Stimulated activated CD4-positive, alpha-beta T cell treated with anti-CD3 and anti-CD28 coated beads, Interleukin-4, amount 100 ng/mL, for 4 hours (primary cell): ENCODE measurements at places on chromosomes 1 and 21.

DNA sequence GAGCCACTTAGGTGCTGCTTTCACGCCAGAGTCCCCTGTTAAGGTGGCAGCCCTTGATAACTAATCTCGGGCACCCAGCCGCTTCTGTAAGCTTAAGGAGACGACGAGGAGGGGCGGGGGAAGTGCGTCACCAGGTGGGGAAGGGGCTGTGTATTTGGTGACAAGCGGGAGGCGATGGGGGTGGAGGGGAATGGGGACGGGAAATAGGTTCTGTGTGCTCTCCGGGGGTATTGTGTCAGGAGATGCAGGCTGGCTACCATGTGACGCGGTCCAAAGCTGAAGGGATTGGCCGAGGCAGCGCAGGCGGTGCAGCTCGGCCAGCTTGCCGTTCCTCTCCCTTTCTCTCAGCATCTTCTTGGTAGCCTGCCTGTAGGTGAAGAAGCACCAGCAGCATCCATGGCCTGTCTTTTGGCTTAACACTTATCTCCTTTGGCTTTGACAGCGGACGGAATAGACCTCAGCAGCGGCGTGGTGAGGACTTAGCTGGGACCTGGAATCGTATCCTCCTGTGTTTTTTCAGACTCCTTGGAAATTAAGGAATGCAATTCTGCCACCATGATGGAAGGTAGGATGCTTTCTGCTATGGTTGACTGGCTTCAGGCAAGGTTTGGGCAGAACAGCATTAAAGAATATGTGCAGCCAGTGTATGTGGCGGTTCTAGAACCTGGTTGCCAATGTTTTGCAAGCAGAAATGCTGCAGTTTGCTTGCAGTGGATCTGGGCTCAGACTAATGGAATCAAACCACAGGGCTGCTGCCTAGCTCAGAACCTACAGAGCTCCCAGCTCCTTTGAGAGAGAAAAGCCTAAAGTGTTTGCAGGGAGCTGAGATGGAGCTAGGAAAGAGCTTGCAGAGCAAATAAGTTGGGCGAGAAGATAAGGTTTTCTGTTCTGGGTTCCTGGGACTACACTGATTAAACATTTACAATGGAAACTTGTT is at the start of gene SGIP1:
SGIP1 (plus strand) TSS at position 350 of the 937 bp plus-strand sequence; CDS start at position 556, 206 bp downstream.
- no peak for DNase-seq

DNA sequence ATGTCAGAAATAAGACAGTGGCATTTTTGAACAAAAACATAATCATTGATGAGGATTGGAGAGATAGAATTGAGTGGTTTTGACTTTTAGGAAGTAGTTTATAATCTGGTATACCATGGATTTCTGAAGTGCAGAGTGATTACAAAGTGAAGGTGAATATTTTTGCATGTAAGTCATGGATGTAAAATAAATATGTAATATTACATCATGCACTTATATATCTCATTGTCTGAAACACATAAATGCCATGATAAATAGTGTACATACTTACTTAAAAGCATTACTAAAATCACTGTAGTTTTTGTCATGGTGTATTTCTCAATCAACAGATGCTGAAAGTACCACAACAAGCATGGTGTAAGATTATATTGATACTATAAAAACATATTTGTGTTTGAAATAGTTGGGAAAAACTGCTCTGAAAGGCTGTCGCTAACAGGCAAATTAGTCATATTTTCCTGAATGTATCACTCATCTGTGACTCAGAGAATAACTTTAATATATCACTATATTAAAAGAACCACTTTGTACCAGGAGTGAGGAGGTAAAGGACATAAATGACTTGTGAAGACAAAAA is 24.8 kb upstream of the RGS18 start:
- no peak for DNase-seq

DNA sequence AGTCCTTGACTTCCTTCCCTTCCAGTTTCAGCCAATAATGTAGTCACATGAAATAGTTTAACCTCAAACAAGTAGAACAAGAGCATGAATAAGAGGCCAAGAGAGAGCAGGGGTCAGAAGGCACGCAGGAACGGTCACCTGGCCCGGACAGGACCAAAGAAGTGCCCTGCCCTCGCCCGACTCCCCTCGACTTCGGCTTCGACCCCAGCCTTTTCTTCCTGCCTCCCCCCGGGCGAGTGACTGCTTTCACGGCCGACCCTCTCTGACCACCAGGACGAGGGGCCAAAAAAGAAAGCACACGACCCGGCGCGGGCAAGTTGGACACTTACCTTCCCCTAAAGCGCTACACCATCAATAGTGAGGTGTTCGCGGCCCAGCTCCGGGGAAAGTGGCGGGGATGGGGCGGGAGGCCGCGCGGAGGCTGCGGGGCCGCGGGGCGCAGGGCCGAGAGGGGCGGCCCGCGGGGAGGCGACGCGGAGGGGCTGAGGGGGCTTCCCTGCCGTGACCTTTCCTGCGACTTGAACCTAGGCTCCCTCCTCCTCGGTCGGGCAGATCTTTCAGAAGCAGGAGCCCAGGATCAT is 519 bp downstream of the RERE start:
- DNase-seq: no peak

DNA sequence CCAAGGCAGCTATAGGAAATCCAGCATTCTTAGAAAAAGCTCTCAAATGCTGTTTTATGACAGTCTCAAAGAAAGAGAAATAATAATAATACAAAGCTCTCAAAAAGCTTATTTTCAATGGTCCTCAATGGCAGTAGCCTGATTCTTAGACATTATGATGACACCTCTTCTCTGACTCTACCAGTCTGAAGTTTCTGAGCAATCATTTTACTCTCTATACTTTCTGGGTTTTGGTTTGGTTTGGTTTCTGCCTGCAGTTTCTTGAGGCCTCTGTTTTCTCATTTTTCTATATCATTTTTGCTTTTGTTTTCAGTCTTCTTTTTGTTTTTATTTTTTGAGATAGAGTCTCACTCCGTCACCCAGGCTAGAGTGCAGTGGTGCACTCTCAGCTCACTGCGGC is 50.2 kb upstream of the TBX15 start:
- DNase-seq: no peak

DNA sequence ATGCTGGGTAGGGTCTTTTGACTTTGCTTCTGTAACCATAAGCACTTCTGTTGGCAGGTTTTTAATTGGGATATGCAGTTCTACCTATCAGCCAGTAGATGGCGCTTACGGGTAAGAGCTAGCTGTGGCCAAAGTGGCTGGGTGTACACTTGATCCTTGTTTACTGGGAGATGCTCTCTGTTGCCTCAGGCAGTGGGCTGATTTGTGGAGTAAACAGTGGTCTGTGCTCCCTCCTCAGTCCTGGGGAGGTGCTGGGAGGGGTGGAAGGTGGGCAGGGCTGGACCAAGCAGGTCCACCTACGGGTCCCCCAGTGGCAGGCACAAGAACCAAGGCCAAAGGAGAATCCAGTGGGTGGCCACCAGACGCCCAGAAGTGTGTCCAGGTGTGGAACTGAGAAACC is 43.4 kb downstream of the RALGPS2 start:
- no peak for DNase-seq

DNA sequence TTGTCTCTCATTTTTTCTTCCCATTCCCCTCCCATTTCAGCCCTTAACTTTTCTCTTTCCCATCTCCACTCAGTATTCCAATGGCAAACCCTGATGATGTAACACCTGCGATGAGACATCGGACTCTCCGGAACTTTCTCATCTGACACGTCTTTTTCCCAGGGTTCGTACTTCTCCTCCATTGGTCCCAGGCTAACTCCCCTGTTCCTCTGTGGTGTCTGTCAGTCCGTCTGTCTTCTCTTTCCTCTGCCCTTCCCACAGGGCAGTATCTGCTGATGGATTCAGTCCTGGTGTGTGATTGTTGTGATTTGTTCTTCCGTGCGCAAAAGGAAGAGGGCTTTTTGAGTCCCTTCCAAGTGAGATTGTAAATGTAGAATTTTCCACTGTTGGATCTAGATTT is 27.7 kb downstream of the VANGL2 start:
- no peak for DNase-seq

DNA sequence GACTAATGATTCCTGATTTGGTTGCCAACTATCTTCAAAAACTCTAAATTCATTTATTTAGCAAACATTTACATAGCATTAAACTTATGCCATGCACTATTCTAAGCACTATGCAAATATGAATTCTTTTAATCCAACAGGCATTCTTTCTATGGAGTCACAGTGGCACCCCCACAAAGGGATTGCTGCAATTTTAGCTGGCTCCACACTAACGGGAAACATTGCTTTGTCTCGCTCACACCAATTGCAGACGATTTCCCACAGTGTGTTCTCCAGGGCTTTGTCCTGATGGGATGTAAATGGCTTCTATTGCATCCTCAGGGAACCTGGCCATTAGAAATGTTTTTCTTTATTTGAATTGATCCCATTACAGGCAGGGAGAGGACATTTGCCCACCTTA is 259.1 kb downstream of the BARHL2 start:
- no peak for DNase-seq

DNA sequence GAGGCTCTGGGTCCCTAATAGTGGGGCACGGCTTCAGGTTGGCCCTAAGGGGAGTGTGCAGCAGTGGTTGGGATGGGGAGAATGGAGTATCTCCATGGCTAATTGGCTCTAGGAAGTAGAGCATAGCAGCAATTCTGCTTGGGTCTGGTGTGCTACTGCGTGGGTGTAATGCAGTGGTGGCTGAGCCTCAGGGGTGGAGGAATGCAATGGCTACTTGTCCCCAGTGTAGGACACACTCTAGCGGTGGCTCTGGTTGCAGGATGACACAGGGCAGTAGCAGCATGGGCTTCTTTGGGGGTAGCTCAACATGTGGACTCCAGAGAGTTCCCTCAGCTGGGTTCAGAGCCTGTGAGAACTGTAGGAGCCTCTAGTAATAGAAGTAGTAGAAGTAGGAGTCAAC is 91.2 kb upstream of the FAM78B start:
- DNase-seq: no peak

GRCh38 chr1:4689271-4689935 is 35.0 kb downstream of the AJAP1 start:
- no peak for DNase-seq

DNA sequence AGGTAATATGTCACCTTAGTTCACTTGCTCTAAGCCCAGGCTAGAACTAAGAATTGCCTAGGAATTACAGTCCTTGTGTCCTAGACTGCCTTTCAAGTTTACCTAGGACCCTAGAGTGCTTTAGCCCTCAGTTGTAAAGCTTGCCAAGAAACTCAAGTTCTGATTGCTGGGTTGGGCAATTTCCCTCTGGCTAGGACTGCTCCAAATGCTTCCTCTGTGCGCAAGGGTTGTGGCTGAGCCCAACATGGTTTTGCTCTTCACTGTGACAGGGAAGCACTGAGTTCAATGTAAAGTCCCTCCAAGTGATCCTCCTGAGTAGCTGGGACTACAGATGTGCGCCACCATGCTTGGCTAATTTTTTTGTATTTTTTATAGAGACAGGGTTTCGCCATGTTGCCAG is 102.3 kb upstream of the NEK7 start:
- no peak for DNase-seq

GRCh38 chr1:153800516-153800915 is 25.3 kb downstream of the SLC27A3 start:
- DNase-seq: no peak

DNA sequence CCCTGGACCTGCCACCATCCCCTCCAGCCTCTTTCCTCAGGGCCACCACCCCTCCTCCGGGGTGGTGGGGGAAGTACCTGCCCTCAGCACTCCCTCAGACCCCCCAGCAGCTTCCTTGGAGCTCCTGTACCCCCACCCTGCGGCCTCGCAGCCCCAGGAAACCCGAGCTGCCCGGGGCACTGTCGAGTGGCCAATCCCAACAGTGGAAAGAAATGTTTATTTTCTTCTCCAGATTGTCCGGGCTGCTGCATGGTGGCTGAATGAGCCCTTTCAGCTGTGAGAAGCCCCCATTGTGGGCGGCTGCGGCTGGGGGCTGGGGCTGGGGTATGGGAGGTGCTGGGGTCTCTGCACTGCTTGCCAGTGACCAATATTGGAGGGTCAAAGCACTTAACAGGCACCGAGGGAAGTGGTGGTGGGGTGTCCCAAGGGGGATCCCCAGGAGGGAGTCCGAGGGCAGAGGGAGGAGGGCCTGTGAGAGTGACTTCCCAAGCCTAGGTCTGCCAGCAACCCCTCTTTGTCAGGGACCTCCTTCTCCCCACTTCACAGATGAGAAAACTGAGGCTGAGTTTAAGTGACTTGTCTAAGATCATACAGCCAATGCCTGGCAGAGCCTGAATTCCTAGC is 25.2 kb downstream of the RUNX3 start:
- no peak for DNase-seq

GRCh38 chr1:18645747-18646090 is 15.1 kb downstream of the PAX7 start:
- no peak for DNase-seq

GRCh38 chr1:9008236-9008635 is 18.0 kb downstream of the SLC2A7 start:
- DNase-seq: no peak

- peak; percentile 71 for DNase-seq
Observed at GRCh38 chr1:225896937-225897549, 8.1 kb upstream of the LEFTY1 start.

DNA sequence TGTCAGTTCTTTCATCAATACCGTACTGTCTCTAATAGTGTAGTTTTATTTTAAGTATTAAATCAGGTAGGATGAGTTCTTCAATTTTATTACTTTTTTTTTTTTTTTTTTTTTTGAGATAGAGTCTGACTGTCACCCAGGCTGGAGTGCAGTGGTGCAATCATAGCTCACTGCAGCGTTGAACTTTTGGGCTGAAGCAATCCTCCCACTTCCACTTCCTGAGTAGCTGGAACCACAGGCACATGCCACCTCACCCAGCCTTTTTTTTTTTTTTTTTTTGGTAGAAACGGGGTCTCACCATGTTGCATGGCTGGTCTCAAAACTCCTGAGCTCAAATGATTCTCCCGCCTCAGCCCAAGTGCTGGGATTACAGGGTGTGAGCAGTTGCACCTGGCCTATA is 44.3 kb downstream of the INAVA start:
- no peak for DNase-seq

GRCh38 chr1:33255347-33256220 is 708 bp upstream of the ZNF362 start:
- DNase-seq: peak; percentile 46

GRCh38 chr1:80926531-80926930 is 874.2 kb upstream of the ADGRL2 start:
- no peak for DNase-seq

GRCh38 chr1:220711056-220711809 is 21.1 kb downstream of the C1orf115 start:
- DNase-seq: no peak

GRCh38 chr1:119682141-119682540 is 29.6 kb upstream of the PHGDH start:
- no peak for DNase-seq

DNA sequence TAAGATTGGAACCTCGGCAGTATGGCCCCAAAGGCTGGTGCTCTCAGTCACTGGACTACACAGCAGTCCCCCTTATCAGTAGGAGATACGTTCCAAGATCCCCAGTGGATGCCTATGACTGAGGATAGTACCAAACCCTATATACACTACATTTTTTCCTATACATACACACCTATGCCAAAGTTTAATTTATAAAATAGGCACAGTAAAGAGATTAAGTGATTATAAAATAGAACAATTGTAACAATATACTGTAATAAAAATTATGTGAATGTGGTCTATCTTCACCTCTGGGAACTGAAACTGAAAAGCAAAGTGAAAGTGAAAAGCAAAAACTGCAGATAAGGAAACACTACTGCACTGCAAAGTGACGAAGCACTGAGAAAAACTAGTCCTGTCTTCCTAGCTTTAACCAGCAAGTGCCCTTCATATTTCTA is 96.8 kb downstream of the INTS7 start:
- no peak for DNase-seq
